Heart right ventricle (tissue), 16 donors: ENCODE measurements at places on chromosomes 12 and 14.
A peak's percentile ranks its signal among the peaks of the same experiment; 100 is the strongest.

- no peak for DNase-seq
- peak overlapping the region; percentile 4 for H3K27ac ChIP-seq
- no peak overlapping the region for H3K4me3 ChIP-seq
- H3K4me1 ChIP-seq, result peaks cover 52% of the 10 kb centered on the region
- H3K36me3 ChIP-seq, result no peaks in the 10 kb centered on the region
Measured at GRCh38 chr12:93812626-93813025, 135.5 kb downstream of the CRADD start.

DNA sequence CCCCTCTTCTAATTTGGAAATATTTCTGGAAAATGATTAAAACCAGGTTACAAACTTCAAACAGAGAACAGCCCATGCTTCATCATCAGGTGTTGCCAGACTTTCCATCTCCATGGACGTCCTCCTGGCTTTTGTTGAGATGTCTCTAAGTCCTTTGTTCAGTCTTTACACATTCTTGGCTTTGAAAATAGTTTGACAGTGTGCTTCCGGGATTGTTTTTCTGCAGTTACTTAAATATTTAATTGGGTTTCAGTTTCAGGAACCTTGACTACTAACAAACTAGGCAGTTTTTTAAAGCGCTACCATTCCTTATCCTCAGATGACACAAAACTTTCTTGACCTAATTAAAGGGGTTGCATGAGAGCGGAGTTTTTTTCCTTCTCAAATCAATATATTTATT, 47.8 kb downstream of the GOLGA5 start:
- no peaks in the 10 kb centered on the region for H3K27me3 ChIP-seq
- no peak overlapping the region for H3K4me3 ChIP-seq
- H3K27ac ChIP-seq, result no peak overlapping the region
- H3K4me1 ChIP-seq, result peaks cover 7% of the 10 kb centered on the region

GRCh38 chr12:77471801-77472200, 358.9 kb upstream of the NAV3 start:
- H3K27ac ChIP-seq, result no peak overlapping the region
- H3K4me3 ChIP-seq, result no peak overlapping the region
- H3K36me3 ChIP-seq, result no peaks in the 10 kb centered on the region
- H3K4me1 ChIP-seq, result no peaks in the 10 kb centered on the region
- H3K27me3 ChIP-seq, result no peaks in the 10 kb centered on the region
- no peak for DNase-seq

GRCh38 chr14:52077256-52077979, 8.6 kb upstream of the NID2 start:
- no peak overlapping the region for H3K4me3 ChIP-seq
- H3K4me1 ChIP-seq, result peaks cover 63% of the 10 kb centered on the region
- H3K27ac ChIP-seq, result peak overlapping the region; percentile 29

DNA sequence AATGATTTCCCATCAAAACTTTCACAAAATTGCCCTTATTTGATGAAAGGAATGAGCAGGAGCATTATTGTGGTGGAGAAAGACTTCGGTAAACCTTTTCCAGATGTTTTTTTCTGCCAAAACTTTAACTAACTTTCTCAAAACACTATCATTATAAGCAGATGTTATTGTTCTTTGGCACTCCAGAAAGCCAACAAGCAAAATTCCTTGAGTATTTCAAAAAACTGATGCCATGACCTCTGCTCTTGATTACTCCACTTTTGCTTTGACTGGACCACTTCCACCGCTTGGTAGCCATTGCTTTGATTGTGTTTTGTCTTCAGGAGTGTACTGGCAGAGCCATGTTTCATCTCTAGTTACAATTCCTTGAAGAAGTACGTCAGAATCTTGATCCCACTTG, 29.7 kb upstream of the RAB21 start:
- no peaks in the 10 kb centered on the region for H3K4me1 ChIP-seq
- H3K4me3 ChIP-seq, result no peak overlapping the region
- no peak overlapping the region for H3K27ac ChIP-seq
- no peak for DNase-seq

- H3K4me3 ChIP-seq, result no peak overlapping the region
- DNase-seq, result peak; percentile 27
- no peaks in the 10 kb centered on the region for H3K36me3 ChIP-seq
- H3K27me3 ChIP-seq, result no peaks in the 10 kb centered on the region
- no peak overlapping the region for H3K27ac ChIP-seq
Measured at GRCh38 chr14:37985826-37986470, 221.8 kb upstream of the SSTR1 start.

DNA sequence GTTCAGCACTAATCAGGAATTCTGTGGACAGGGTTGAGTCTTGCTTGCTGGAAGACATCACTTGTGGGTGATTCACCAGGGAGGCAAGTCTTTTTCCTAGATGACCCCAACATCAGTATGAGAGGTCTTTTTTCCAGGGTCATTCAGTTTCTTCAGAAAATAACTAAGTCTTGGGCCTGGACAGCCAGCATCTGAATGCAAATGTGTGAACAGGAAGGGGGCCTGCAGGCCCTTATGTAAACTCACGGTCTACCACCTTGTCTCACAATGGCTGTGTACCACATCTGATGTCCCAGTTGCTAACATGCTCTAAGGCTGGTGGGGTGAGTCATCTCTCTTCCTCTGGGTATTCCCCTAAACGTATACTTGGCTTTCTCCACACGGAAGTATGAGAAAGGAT, 79.2 kb downstream of the HECTD4 start:
- H3K36me3 ChIP-seq, result peaks cover 54% of the 10 kb centered on the region
- H3K4me1 ChIP-seq, result peaks cover 6% of the 10 kb centered on the region
- H3K27me3 ChIP-seq, result no peaks in the 10 kb centered on the region
- no peak overlapping the region for H3K27ac ChIP-seq

DNA sequence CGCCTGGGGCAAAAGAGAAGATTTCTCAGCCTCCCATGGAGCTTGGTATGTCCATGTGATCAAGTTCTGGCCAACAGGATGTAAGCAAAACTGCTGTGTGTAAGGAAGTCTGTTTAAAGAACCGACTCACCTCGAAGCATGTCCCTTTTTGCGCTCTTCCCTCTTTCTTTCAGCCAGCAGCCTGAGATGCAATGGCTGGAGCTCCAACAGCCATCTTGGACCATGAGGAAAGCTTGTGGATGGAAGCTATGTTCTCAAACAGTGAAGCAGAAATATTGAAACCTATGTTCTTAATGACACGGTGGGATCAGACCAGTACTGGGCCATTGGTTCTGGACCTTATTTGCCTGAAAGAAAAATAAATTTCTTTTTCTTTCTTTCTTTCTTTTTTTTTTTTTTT, 82.3 kb upstream of the SLC24A4 start:
- DNase-seq, result no peak
- H3K4me1 ChIP-seq, result peaks cover 7% of the 10 kb centered on the region
- H3K27ac ChIP-seq, result no peak overlapping the region

DNA sequence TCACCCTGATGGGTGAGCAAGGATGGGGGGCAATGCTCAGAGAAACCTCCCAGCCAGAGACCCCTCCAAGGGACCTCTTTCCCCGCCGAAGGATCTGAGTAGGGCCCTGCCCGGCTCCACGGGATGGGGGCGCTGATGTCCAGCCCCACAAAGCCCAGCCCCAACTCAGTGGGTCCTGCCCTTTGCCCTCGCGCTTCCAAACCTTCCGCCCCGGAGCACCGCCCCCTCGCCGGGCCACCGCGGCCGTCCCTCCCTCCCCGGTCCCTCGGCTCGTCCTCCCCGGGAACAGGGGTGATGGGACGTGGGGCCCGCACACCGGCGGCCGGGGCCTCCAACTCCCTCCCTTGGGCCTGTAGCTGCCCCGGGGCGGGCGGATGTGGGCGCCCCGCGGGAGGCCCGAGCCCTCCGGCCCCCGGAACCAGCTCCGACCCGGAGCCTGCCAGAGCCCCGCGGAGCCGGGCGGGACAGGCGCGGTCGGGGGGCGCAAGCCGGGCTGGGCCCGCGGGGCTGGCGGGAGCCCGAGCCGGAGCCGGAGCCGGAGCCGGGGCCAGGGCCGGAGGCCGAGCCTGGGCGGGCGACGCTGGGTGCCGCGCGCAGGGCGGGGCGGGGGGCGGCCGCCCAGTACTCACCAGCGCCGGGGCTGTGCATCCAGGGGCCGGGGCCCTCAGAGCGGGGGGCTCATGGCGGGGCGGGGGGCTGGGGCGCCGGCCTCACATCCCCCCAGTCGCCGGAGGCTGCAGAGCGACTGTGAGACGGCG, 386 bp downstream of the HDAC7 start:
- peak overlapping the region; percentile 98 for H3K27ac ChIP-seq
- no peaks in the 10 kb centered on the region for H3K27me3 ChIP-seq

GRCh38 chr12:54141431-54142113, 47.2 kb downstream of the SMUG1 start:
- H3K27ac ChIP-seq, result peak overlapping the region; percentile 63
- H3K4me1 ChIP-seq, result no peaks in the 10 kb centered on the region
- peaks cover 89% of the 10 kb centered on the region for H3K27me3 ChIP-seq
- no peaks in the 10 kb centered on the region for H3K36me3 ChIP-seq

- H3K27me3 ChIP-seq, result no peaks in the 10 kb centered on the region
- DNase-seq, result peak; percentile 66
- peaks cover 7% of the 10 kb centered on the region for H3K4me1 ChIP-seq
- H3K36me3 ChIP-seq, result peaks cover 31% of the 10 kb centered on the region
- peak overlapping the region; percentile 82 for H3K27ac ChIP-seq
- no peak overlapping the region for H3K4me3 ChIP-seq
Measured at GRCh38 chr14:75720842-75721498, 59.9 kb downstream of the TTLL5 start.

- H3K27me3 ChIP-seq, result no peaks in the 10 kb centered on the region
- no peaks in the 10 kb centered on the region for H3K4me1 ChIP-seq
- H3K4me3 ChIP-seq, result no peak overlapping the region
- DNase-seq, result no peak
- H3K27ac ChIP-seq, result no peak overlapping the region
Measured at GRCh38 chr12:87039536-87039935, 783.3 kb upstream of the MGAT4C start.

DNA sequence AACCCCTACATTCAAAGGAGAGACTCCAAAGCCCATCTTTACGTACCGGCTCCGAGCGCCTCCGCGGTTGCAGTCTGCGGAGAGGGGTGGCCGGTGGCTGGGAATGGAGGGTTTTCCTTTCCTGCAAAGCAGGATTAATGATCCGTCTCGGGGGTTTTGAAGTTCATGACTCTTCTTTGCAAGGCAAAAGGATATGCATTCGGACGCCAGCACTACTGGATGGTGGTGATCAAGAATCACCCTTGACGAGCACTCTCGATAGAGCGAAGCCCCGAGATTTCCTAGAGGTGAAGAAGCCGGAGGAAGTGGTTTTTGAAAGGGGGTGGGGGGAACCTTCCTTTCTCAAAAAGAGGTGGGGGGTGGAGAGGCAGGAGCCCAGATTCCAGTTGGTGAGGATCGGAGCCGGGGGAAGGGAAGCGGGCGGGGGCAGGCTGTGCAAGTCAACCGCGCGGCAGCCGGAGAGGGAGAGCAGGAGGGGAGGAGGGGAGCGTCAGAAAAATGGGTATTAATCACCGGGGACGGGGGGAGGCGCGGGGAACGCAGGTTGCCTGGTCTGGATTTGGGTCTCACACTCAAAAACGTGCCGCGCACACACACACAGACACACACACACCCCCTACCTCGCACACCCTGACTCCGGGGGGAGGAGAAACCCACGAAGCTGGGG, at the start of gene GRIN2B:
TSS of gene GRIN2B (minus strand) at position 307 of the 667 bp plus-strand sequence. CDS start 115,394 bp downstream, outside the sequence.
- peaks cover 19% of the 10 kb centered on the region for H3K4me1 ChIP-seq
- DNase-seq, result no peak
- H3K4me3 ChIP-seq, result peak within 1 kb of the TSS; percentile 27

DNA sequence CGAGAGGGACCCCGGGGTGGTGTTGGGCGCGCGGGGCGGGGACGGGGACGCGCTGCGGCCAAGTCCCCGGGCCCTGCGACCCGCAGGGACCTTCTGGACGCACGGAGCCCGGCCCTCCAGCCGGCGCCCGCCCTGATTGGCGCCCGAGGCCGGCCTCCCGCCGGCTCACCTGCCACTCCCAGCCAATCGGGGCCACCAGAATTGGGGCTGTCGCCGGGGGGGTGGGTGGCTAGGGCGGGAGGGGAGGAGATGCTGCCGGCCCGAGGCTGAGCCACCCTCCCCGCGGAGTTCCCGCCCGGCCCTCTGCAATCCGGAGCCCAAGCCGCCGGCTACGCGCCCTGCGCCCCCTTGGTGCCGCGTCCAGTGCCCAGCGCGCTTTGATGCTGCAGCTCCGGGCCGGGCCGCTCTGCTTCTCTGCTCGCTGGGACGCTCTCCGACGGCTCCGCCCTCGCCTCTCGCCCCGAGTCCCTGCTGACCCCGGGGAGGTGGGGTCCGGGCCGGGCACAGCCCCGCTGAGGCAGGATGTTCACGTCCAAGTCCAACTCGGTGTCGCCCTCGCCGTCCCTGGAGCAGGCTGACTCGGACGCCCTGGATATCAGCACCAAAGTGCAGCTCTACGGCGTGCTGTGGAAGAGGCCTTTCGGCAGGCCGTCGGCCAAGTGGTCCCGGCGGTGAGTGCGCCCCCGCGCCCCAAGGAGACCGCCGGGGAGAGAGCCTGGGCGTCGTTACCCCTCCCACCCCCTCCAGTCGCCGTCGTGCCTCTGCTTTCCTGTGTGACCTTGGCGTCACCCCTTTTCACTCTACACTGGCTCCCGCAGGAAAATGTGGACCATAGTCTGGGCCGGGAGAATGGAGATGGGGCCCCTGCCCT, at the start of gene PLEKHD1:
TSS of gene PLEKHD1 (plus strand) at position 285 of the 871 bp plus-strand sequence. CDS start at position 523, 238 bp downstream.
- peaks cover 9% of the 10 kb centered on the region for H3K27me3 ChIP-seq
- H3K4me1 ChIP-seq, result peaks cover 20% of the 10 kb centered on the region
- DNase-seq, result no peak
- no peak within 1 kb of the TSS for H3K27ac ChIP-seq
- no peaks in the 10 kb centered on the region for H3K36me3 ChIP-seq
- H3K4me3 ChIP-seq, result peak within 1 kb of the TSS; percentile 50

GRCh38 chr12:49274396-49275069, 9.7 kb downstream of the TUBA1C start:
- no peak overlapping the region for H3K4me3 ChIP-seq
- peaks cover 8% of the 10 kb centered on the region for H3K4me1 ChIP-seq
- no peak for DNase-seq
- no peak overlapping the region for H3K27ac ChIP-seq
- H3K36me3 ChIP-seq, result no peaks in the 10 kb centered on the region

- no peaks in the 10 kb centered on the region for H3K27me3 ChIP-seq
- peaks cover 15% of the 10 kb centered on the region for H3K4me1 ChIP-seq
- no peak overlapping the region for H3K4me3 ChIP-seq
- DNase-seq, result no peak
Measured at GRCh38 chr12:131102991-131103668, 149.4 kb downstream of the ADGRD1 start.

- H3K4me3 ChIP-seq, result no peak overlapping the region
- H3K36me3 ChIP-seq, result no peaks in the 10 kb centered on the region
- no peak overlapping the region for H3K27ac ChIP-seq
- no peak for DNase-seq
- H3K4me1 ChIP-seq, result no peaks in the 10 kb centered on the region
Measured at GRCh38 chr12:45122768-45123380, 72.0 kb upstream of the DBX2 start.

GRCh38 chr14:85409481-85410210, 120.3 kb upstream of the FLRT2 start:
- no peak overlapping the region for H3K4me3 ChIP-seq
- no peaks in the 10 kb centered on the region for H3K4me1 ChIP-seq
- H3K27me3 ChIP-seq, result no peaks in the 10 kb centered on the region
- H3K36me3 ChIP-seq, result no peaks in the 10 kb centered on the region
